A549 treated with GW870086 at 1 μM for 4 hours (cell line): ENCODE measurements at places on chromosomes 7 and 10. TPM values are rescaled to one million over a fixed set of nuclear protein-coding genes. Genes with fewer than 3 reads are reported as not detected.

Gene C7orf57
- total RNA-seq = 0.18 to 0.79 TPM (median 0.26 TPM) in 5 replicates

Gene CLRN3
- not detected in 5 replicates for total RNA-seq

Gene CPN1
- 0.08 to 0.42 TPM (median 0.20 TPM) in 5 replicates for total RNA-seq

Gene SCIN
- total RNA-seq = 0.31 to 0.82 TPM (median 0.41 TPM) in 5 replicates

Gene GIMAP1
- not detected in 5 replicates for total RNA-seq

Gene IGFBP3
- 126 to 190 TPM (median 166 TPM) in 5 replicates for total RNA-seq
